ENCODE measurements at places on chromosomes 4 and X.

DNA sequence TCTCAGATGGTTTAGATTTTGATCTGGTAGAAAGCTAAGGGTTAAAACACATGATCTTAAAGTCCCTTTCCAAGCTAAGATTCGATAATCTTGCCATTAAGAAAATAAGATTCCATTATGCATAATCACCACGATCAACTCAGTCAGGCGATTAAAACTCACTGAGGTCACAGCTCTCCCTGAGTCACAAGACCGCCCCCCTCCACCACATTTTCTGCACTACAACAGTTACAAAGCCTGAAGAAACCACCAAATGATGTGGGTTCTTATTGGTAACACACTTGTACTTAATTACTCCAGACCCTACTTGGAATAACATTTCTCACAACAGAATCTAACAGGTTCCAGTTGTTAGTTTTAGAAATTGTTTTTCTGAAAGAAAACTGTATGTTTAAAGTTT, 62.8 kb downstream of the SH3KBP1 start:
- H3K27me3 ChIP-seq: no peaks in the 10 kb centered on the region
- H3K36me3 ChIP-seq: no peaks in the 10 kb centered on the region
- H3K27ac ChIP-seq: no peak overlapping the region

DNA sequence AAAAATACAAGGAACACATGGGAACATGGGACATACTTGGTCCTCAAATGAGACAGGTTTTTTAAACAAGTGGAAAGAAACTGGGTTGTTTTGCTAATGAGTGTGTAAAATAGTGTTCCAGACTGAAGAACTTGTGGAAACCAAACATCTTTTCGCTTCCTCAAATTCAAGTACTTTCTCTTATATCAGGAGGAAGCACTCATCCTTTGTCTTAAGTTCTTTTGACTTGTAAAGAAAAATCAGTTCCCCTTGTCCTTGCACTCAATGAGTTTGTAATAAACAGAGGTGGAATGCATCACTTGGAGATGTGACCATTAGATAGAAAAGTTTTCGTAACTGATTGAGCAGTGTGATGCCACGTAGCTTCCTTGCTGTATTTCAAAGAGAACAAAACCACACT, 101.1 kb downstream of the PHOX2B start:
- no peak overlapping the region for H3K4me3 ChIP-seq
- peaks cover 9% of the 10 kb centered on the region for H3K4me1 ChIP-seq
- no peak overlapping the region for H3K27ac ChIP-seq
- no peak for DNase-seq
- H3K27me3 ChIP-seq: no peaks in the 10 kb centered on the region
- peaks cover 10% of the 10 kb centered on the region for H3K36me3 ChIP-seq

DNA sequence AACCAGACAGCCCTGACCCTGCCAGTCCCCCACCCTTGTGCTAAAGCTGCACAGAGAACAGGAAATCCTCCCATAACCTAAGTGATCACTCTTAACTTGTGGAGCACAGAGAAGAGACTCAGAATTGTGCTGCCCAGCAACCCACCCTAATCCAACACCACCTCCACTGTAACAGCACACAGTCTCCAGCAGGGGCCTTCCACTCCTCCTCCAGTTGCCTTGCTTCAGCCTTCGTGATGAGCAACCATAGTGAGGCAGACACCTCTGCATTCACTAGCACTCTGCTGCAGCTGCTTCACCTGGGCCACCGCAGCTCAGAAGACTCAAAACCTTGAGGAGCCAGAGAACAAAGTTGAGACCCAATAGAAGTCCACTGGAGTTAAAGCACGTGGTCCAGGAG, 7.9 kb upstream of the UGT2B4 start:
- H3K4me3 ChIP-seq: no peak overlapping the region
- no peaks in the 10 kb centered on the region for H3K27me3 ChIP-seq
- no peak for DNase-seq
- no peaks in the 10 kb centered on the region for H3K4me1 ChIP-seq
- H3K36me3 ChIP-seq: no peaks in the 10 kb centered on the region

DNA sequence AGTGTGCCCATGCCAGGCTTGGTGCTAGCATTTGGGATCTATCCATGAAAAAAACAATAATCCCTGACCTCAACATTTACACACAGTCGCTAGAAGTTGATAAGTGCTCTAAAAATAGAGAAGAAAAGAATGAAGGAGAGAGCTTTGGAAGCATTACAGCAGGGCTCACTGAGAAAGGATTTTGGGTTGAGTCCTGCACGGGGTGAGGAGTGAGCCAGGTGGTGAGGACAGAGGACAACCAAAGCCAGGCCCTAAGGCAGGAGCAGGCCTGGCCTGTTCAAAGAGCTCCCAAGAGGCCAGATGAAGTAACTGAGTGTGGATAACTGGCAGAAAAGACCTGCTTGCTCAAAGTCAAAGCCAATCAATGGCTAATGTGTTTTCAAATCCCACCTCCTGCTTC, 20.7 kb upstream of the PROM1 start:
- DNase-seq: no peak
- H3K4me3 ChIP-seq: no peak overlapping the region
- H3K27me3 ChIP-seq: no peaks in the 10 kb centered on the region
- no peak overlapping the region for H3K27ac ChIP-seq
- H3K36me3 ChIP-seq: no peaks in the 10 kb centered on the region

GRCh38 chr4:45082101-45082500, 355.7 kb upstream of the GNPDA2 start:
- H3K27me3 ChIP-seq: no peaks in the 10 kb centered on the region
- no peak overlapping the region for H3K4me3 ChIP-seq
- no peak for DNase-seq
- H3K4me1 ChIP-seq: no peaks in the 10 kb centered on the region

DNA sequence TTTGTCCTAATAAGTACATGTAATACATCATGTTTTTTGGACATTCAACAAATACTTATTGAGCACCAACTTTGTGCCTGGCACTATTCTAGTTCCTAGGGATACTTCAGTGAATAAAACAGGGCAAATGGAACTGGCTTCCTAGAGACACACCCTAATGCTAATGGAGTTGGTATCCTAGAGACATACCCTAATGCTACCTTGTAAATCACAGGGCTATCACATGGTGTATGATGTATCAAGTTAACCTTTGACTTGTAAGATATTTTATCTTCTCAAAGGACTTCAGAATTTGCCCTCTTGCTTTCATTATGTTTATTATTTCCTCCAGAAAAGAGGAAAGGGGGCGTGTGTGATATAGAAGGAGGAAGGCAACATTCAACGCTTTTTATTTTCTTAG, 10.1 kb downstream of the GK start:
- H3K4me3 ChIP-seq: no peak overlapping the region
- no peak for DNase-seq
- H3K36me3 ChIP-seq: no peaks in the 10 kb centered on the region

GRCh38 chr4:5888222-5889001, 4.5 kb downstream of the CRMP1 start:
- no peak for DNase-seq
- H3K27me3 ChIP-seq: peaks cover 22% of the 10 kb centered on the region
- H3K27ac ChIP-seq: no peak overlapping the region
- H3K4me3 ChIP-seq: peak overlapping the region; percentile 68

DNA sequence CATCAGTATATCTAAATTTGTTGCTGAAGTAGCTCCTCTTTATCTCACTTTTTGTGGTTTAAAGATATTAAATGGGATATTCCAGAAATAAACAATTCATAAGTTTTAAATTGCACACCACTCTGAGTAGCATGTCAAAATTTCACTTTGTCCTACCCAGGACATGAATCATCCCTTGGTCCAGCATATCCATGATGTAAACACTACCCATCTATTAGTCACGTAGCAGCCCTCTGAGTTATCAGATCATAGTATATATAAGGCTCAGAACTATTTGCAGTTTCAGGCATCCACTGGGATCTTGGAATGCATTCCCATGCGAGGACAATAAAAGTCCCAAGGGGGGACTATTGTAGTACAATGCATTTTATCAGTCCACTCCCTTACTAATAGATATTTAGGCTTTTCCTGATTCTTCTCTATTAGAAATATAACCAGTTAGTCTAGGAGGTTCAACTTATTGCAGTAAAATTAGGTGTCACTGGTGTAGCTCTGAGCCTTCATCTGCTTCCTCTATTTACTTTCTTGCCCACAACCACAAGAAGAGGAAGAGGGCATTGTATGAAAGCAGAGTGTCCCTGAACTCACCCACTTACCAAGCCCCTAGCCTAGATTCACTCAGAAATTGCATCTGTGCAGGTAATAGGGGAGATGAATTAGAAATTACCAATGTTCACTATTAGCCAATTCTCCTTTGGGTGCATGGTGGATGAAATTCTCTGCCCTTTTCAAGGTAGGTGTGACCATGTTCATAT, 409.8 kb upstream of the GALNT7 start:
- no peaks in the 10 kb centered on the region for H3K36me3 ChIP-seq
- H3K27ac ChIP-seq: no peak overlapping the region
- DNase-seq: no peak
- H3K27me3 ChIP-seq: no peaks in the 10 kb centered on the region

DNA sequence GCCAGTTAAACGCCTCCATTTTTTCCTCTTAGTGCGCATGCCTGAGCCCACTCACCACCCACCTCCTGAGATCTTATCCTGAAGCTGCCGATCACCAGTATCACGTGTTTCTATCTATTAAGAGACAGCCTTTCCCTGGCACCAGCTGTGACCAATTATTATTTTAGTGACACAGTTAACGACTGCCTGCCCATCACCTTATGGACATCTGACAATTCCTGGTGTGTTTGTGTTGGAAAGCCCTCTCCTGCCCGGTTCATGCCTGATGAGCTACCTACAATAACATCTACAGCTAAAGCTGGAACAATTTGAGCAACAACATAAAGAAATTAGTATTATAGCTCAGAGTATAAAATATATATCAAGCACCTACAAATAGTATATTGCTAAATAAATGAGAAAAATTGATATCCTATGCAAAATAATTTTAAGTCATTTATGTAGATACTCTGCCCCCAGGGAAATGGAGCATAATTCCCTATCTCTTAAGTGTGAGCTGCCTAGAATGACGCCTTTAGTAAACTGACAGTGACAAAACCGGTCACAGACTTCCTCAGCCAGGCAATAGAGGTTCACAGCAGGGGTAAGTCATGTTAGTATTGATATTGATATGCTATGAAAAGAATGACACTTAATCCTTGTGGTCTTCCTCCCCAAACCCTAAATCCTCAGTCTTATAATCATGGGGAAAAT, 862.2 kb downstream of the TRAM1L1 start:
- H3K27me3 ChIP-seq: no peaks in the 10 kb centered on the region
- no peaks in the 10 kb centered on the region for H3K36me3 ChIP-seq
- no peak overlapping the region for H3K4me3 ChIP-seq
- H3K27ac ChIP-seq: no peak overlapping the region
- H3K4me1 ChIP-seq: no peaks in the 10 kb centered on the region

GRCh38 chrX:56803850-56804681, 75.0 kb downstream of the NBDY start:
- no peaks in the 10 kb centered on the region for H3K27me3 ChIP-seq
- H3K36me3 ChIP-seq: no peaks in the 10 kb centered on the region
- DNase-seq: no peak
- H3K4me3 ChIP-seq: no peak overlapping the region
- no peaks in the 10 kb centered on the region for H3K4me1 ChIP-seq
- peak overlapping the region; percentile 22 for H3K27ac ChIP-seq

GRCh38 chr4:162909952-162910351, 256.7 kb downstream of the NAF1 start:
- H3K27me3 ChIP-seq: no peaks in the 10 kb centered on the region
- DNase-seq: no peak
- H3K36me3 ChIP-seq: no peaks in the 10 kb centered on the region

- H3K36me3 ChIP-seq: no peaks in the 10 kb centered on the region
- no peaks in the 10 kb centered on the region for H3K27me3 ChIP-seq
- H3K27ac ChIP-seq: no peak overlapping the region
- no peak overlapping the region for H3K4me3 ChIP-seq
Measured at GRCh38 chr4:71239365-71239764, 99.5 kb upstream of the SLC4A4 start.

- H3K36me3 ChIP-seq: no peaks in the 10 kb centered on the region
- H3K4me3 ChIP-seq: no peak overlapping the region
- H3K27me3 ChIP-seq: no peaks in the 10 kb centered on the region
Measured at GRCh38 chrX:108701633-108702032, 34.7 kb downstream of the IRS4 start.

- H3K27me3 ChIP-seq: no peaks in the 10 kb centered on the region
- H3K4me1 ChIP-seq: no peaks in the 10 kb centered on the region
- no peak overlapping the region for H3K27ac ChIP-seq
- no peak overlapping the region for H3K4me3 ChIP-seq
- DNase-seq: no peak
Measured at GRCh38 chr4:144659447-144659846, 13.5 kb downstream of the HHIP start.

DNA sequence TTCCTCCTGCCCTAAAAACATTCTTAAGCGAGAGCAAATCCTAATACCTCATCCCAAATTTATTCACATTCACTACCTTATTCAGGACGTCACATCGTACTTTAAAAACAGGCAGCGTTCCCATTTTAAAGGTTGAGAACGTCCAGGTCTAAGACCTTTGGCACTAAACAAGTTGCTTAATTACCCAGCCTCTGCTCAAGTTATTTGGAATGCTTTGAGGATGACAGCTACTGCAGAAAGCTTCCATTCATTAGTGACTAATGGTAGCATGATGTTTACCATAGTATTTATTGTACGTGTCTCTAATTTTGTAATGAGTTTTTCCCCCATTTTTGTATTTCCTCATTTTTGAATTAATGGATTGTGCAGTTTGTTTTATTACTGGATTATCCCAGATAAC, 1.5 kb downstream of the USP38 start:
- DNase-seq: no peak
- H3K27me3 ChIP-seq: no peaks in the 10 kb centered on the region
- H3K4me3 ChIP-seq: peak overlapping the region; percentile 92

DNA sequence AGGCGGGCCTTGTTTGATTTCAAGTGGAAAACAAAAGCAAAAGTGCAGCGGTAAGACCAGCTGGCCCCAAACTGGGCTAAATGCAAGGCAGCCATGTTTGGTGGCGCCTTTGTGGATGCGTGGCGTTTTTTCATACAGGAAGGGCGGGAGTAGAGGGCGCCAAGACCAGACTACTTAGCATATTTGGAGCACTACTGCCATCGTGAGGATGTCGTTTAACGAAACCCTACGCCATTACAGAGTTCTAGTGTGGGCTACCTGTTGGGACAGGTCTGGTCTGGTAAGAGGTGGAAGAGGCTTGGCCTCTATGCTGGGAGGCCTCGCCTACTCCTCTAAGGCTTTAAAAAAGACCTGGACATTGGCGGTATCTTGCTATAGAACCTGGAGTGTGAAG, 230.7 kb upstream of the STK26 start:
- H3K4me3 ChIP-seq: no peak overlapping the region
- H3K27ac ChIP-seq: no peak overlapping the region
- no peaks in the 10 kb centered on the region for H3K36me3 ChIP-seq
- no peak for DNase-seq
- no peaks in the 10 kb centered on the region for H3K4me1 ChIP-seq
- H3K27me3 ChIP-seq: no peaks in the 10 kb centered on the region

DNA sequence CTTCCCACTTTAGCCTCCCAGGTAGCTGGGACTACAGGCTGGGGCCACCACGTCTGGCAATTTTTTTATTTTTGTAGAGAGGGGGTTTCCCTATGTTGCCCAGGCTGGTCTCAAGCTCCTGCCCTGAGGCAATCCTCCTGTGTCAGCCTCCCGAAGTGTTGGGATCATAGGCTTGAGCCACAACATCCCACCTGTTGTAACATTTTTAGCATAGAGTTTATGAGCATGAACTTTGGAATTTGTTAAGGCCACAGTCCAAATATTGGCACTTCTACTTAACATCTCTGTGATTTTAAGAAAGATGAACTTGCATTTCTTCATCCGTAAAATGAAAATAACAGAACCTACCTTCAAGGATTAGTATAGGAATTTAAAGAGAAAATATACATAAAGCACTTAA, 445.6 kb downstream of the IQCM start:
- no peak overlapping the region for H3K27ac ChIP-seq
- H3K4me1 ChIP-seq: peaks cover 13% of the 10 kb centered on the region
- DNase-seq: no peak

Measured in thoracic aorta (tissue), 2 donors.